ENCODE measurements at places on chromosomes 7 and 10.

- DNase-seq: no peak
Measured at GRCh38 chr10:119198438-119198837, 8.9 kb upstream of the GRK5 start.

DNA sequence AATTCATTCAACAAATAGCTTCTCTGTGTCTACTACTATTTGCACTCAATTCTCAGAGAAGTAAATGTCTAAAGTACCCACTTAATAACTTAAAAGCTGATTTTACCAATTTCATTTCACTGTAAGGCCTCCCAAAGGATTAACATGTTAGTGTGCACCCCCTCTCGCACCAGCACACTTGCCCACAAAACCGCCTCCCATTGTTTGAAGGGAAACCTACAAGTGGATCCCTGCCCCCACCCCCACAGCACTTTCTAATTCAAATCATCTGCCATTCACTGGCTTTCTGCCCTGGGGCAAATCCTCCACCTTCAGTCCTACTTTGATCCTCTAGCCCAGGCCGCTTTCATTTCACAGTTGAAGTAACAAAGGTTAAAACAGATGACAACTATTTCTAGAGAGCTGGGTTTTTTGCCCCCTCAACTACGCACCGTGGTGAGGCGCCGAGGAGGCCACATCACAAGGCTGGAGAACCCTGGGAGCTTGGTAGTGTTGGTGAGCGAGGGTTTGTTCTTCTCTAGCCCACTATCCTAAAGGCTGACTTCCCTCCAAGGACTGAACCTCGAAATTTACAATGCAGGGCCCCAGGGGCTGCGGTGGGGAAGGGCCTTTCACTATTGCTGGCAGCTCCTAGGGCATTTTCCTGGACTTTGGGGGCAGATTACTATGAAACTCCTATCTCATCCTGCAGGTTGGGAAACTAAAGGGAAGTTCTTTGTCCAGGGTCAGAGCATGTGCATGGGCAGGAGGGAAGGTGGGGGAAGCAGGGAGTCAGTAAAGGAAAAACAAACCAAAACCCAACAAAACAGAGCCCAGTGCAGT is 517.4 kb upstream of the ZMIZ1 start:
- no peak for DNase-seq

- no peak for DNase-seq
Measured at GRCh38 chr10:103814626-103815370, 40.6 kb downstream of the SH3PXD2A start.

GRCh38 chr7:150502519-150502918 is 12.2 kb upstream of the GIMAP7 start:
- no peak for DNase-seq

- DNase-seq: no peak
Measured at GRCh38 chr7:108136191-108136688, 6.1 kb upstream of the LAMB4 start.

GRCh38 chr10:71064413-71065118 is 147.8 kb upstream of the UNC5B start:
- DNase-seq: peak; percentile 19

GRCh38 chr10:33412653-33413361 is 78.3 kb upstream of the NRP1 start:
- peak; percentile 86 for DNase-seq

DNA sequence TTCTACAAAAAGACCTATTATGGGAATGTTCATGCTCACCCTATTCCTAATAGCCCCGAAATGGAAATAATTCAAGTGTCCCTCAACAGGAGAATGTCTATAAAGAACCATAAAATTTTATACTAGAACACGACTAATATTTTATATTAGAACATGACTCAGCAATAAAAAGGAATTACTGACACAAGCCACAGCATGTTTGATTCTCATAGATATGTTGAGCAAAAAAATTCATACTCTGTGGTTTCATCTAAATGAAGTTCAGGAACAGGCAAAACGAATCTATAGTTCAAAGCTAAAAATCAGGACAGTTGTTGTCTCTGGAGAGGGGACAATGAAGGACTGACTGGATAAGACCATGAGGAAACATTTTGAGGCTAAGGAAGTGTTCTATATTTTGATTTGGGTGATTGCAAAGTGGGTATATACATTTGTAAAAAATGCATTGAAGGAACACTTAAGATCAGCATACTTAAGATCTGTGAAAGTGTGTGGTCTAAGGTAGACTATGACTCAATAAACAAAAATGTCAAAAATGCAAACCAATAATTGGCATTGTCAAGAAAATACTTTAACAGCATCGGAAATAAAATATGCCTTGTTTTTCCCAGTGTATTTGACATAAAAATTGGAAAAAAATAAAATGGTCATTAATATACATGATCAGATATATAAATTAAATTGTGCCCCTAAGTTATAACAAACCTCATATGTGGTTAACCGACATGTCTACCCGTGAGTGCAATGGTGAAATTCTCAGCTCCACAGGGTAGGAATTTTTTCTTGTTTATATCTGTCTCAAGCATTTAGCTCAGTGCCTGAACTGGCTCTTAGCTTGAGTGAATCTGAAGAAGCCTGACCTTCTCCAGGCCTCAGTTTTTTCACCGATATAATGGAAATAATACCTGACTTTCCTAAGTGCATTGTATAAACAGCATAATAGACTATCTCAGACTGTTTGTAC is 124.9 kb upstream of the CTTNBP2 start:
- peak; percentile 49 for DNase-seq
